Fibroblast of skin of abdomen (primary cell): ENCODE measurements at places on chromosomes 4 and X.

- peak; percentile 80 for DNase-seq
Observed at GRCh38 chr4:80265571-80266252, 752 bp upstream of the FGF5 start.

DNA sequence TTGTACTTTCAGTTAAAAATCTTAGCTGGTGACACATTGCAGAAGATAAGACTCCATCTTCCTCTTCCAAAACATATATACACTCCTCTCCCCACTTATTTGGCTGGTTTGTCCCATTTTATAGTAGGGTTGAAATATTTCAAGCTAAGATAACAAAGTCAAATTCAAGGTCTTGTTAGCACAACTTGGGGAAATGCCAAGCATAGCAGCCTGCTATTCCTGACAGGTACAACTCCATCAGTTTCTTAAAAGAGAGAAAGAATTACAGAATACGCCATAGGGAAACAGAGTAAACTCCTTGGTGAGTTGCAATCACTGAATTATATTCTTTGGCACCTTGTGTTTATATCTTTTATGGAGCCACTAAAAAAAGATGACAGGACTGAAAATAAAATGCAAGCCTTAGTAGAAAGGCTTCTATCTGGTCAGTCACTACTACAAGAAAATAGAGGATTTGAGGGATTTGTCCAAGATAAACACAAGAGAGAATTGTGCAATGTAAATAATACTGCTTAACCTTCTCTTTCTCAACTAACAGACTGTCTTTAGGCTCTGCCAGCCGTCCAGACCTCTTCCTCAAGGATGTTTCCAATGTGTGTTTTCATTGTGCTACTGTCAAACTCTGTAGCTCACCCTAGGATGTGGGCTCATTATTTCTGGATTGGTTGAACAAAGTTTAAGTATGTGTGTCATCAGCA is 170.3 kb downstream of the VEGFC start:
- peak; percentile 11 for DNase-seq

DNA sequence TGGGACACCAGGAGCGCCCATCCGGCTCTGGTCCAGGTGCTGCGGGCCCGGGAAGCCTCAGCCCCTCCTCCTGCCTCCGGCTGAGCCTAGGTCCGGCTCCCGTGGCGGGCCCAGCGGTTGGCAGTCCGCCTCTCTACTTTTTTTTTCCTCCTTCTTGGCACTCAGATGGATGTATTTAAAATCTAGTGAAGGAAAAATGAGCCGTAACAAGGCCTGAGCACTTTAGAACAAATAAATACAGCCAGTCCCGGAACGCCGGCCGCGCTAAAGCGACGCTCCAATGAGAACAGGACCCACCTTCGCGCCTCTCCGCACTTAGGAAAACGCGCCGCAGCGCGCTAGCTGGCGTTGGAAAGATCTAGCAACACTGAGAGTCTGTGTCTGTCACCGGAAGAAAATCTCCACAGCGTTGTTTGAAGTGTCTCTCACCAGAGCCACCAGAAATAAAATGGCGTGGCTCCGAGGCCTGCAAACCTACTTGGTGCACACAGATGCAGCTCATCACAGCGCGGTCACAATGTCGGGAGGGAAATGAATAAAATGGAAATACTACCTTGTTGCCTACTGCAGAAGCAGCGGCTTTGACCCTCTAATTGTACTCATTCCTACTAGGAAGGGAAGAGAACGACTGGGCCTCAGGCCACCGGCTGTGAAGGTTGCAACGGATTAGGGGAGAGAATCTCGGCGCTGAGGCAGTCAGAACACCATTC is 4.7 kb downstream of the NEUROG2 start:
- DNase-seq = no peak

- DNase-seq = no peak
Observed at GRCh38 chrX:47420265-47420664, 49.9 kb downstream of the ZNF157 start.

- DNase-seq = no peak
Observed at GRCh38 chr4:79652738-79653137, 244.7 kb upstream of the GK2 start.

DNA sequence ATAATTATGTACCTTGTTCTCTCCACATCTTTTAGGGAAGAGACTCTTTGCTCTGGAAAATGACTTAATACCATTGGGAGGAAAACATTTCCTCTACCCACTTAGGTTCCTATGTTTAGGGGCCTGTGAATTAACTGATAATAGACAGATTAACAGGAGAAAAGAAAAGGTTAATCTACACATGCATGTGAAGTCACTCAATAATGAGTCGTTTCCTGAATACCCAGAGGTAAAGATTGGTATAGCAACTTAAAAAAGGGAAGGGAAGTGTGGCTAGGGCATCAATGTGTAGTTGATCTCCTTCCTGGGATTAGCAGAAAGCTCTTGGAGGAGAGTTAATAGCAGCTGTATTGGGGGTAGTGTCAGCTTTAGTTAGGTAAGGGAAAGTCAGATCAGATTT is 419.5 kb upstream of the ATOH1 start:
- DNase-seq = no peak

DNA sequence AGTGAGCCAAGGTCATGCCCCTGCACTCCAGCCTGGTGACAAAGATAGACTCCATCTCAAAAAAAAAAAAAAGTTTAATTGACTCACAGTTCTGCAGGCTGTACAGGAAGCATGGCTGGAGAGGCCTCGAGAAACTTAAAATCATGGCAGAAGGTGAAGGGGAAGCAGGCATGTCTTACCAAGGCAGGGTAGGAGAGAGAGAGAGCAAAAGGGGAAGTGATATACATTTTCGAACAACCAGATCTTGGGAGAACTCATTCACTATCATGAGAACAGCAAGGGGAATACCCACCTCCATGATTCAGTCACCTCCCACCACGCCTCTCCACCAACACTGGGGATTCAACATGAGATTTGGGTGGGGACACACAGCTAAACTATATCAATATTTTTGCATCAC is 315.2 kb upstream of the HTR2C start:
- no peak for DNase-seq

DNA sequence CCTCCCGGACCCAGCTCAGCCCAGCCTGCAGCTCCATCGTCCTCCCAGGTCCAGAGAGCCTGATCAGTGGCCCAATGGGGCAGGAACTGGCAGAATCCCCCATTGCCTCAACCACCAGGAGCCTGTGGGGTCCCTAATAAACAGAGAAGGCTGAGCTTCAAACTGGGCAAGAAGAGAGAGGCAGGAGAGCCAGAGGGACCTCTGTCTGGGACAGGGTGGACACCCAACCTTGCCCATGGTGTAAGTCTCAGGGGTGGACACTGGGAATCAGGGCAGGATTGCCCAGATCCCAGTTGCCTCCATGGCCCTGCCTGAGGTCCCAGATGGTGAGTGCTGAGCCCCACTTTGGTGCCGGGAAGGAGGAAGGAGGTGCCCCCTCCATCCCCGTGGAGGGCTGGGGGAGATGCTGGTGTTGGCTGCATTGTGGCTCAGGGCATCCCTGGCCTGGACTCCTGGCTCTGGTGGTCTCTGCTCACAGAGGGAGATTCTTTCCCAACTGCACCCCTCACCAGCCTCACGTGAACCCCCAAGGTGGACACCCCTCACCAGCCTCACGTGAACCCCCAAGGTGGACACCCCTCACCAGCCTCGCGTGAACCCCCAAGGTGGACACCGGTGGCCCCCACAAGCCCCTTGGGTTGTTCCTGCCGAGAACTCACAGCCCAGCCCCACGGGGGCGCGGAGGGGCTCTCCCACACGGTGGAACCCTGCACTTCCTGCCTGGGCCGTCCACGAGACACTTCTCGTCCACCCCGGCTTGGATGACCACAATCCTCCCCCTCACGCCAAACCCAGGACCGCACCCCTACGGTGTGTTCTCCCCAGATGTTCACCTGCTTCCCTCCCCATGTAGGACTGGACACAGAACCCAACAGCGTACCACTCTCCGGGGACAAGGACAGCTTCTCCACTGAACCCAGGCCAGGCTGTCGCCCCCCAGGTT is 5.4 kb downstream of the CPLX1 start:
- DNase-seq = no peak

- no peak for DNase-seq
Observed at GRCh38 chr4:124947622-124948265, 235.2 kb upstream of the ANKRD50 start.

- DNase-seq = no peak
Observed at GRCh38 chr4:42750091-42750490, 93.2 kb upstream of the ATP8A1 start.

GRCh38 chr4:130092187-130093015 is 996.4 kb downstream of the C4orf33 start:
- no peak for DNase-seq

DNA sequence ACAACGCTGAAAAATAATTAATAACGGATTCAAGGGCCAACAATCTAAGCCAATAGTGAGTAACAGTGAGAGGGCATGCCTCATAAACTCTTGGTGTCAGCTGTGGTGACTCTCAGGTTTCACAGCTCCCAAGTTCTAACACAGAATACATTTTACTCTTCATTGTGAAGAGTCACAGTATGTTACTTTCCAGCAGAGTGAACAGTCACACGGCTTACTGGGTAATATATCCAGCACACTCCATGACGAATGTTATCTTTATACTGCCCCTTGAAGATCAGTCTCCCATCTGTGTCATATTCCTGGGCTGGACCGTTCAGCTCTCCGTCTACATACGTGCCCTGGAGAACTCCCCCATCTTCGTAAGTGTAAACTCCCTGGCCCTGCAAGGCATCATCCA is 23.1 kb downstream of the SETD7 start:
- no peak for DNase-seq

DNA sequence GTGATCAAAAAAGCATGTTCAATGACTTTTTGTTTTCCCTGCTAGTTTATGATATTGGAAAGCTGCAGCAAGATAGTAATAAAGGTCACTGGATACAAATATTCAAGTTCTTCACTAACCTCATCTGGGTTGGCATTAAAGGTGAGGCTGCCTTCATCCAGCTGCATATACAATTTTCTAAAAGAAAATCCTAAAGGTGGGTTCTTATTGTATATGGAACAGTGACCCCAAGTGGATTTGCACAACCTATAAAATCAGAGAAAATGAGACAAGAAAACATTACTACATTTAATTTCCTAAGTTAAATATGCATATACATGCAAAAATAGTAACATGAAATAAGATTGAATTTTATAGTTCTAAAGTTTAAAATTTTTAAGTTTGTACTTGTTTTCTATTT is 23.9 kb downstream of the FBXO8 start:
- no peak for DNase-seq

DNA sequence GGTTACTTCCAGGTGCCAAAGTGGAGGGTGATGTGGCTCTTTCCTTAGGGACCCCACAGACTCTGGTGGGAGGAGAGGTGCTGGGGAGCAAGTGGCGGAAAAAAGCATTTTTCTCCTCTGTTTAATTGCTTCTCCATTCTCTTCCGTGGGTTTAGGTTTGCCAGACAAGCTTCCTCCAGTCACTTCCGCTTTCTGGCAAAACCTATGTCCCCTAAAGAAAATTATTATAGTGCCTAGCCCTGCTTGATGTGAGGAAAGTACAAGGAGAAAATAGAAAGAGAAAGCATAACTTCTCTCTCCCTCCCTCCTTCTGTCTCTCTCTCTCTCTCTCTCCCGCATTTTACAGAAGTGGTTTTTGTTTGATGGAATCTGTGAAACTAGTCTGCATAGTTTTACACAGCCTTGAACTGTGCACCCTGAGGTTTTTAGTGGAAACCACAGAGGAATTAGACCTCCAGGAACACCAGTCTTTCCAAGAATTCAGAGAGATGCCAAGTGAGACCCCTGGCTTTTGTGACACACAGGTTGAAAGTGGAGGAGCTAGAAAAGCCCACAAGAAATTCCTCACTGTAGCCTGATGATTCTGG is 231.1 kb upstream of the ANXA3 start:
- peak; percentile 66 for DNase-seq

GRCh38 chrX:153958605-153959004 is 13.0 kb downstream of the HCFC1 start:
- DNase-seq = no peak

DNA sequence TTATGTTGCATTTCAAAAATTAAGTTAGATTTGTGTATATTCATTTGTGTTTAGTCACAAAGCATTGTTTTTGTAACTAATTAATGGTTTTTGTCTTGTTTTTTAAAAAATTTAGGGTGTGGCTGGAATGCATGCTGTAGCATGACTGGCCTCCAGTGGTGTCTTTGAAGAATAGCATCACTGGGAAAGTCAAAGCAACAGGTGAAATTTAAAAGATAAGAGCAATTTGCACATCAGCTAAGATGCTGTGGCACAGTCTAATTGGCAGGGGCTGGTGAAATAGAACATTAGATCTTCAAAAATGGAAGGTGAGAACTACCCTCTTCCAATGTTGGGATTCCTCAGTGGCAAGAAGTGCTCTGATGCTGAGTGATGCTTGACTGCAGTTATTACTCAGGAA is 45.3 kb downstream of the ANK2 start:
- peak; percentile 16 for DNase-seq

DNA sequence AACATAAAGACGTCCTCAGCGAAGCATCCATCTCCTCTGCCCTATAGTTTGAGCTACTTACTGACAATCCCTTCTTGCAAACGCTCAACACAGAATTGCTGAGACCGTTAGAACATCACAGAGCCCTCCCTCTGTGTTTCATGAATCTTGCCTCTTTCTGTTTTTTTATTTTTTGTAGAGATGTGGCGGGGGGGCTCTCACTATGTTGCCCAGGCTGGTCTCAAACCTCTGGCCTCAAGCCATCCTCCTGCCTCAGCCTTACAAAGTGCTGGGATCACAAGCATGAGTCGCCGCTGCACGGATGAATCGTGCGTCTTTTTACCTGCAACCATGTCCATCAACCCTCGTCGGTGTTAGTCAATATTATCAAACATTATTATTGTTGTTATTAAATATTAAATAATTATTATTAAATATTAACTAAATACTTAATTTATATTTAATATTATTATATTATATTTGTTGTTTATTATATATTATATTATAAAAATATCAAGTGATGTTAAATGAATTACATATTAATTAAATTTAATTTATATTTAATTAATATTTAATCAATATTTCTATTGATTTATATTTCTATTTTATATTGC is 200.7 kb downstream of the CRLF2 start:
- no peak for DNase-seq

DNA sequence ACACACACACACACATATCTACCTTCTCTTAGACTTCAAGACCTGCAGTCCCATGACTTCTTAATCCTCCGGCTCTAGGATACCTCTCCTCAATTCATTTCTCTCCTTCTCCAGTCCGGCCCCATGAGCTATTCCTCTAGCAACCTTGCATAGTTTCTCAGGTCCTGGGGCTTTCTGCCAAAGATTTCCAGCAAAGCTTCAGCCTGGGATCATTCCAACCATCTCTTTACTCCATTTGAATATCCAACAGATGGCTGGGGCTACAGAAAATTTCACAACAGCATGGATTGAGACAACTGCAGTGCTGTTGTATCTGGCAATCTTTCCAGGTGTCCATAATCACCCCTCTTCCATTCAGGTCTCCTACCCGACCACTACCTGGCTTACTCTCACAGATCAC is 184.1 kb downstream of the DCHS2 start:
- DNase-seq = peak; percentile 31

DNA sequence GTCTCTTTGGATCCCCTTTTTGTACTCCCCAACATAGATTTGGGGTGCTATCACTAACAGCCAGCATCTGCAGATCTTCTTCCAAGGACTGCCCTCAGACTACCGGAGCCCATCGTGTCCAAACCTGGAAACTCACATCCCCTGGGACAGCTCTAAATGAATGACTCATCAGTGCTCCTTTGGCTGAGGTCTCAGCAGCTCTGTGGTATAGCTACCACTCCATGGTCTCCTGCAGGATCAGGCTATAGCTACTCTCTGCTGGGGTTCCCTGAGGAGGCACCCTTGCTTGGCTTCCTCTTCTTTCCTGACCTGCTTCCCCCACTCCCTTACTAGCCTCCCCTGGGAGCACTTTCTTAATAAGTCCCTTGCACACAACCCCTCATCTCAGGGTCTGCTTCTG is 97.5 kb upstream of the PRPS2 start:
- DNase-seq = no peak
